ENCODE measurements at places on chromosomes 3 and 15. TPM values are rescaled to one million over a fixed set of nuclear protein-coding genes. Genes with fewer than 3 reads are reported as not detected.

- no peak for DNase-seq
Measured at GRCh38 chr3:126488185-126488584, 12.5 kb upstream of the ZXDC start.

DNA sequence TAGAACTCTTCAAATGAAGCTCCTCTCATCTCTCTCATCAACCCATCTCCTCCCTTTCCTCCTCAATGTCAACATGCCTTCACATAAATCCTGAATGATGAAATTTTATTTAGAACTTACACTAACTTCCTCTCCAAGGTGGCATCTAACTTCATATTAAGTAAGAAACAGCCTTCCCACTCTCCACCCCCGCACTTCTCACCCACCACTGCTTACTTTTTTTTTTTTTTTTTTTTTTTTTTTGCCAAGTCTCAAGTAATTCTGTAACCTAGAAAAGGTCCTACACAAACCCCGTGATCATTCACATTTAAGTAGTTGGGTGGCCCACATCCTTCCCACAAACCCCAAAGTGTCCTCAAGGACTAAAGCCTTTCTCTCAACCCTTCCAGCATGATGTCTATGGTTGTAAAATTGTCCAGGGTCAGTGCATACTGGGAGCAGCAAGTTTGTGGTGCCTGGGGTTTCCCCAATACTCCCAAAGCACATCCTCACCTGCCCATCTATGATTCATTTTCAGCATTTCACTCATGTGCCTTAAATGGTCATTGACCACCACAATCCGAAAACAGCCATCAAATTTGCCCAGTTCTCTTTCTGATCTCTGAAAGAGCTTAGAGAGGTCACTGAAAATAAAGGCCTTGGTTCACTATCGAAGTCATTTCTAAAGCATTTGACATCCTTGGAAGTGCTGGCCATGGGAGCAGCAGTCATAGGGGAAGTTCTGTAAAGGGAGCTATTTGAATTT lies 47.2 kb downstream of the CD86 start:
- no peak for DNase-seq

DNA sequence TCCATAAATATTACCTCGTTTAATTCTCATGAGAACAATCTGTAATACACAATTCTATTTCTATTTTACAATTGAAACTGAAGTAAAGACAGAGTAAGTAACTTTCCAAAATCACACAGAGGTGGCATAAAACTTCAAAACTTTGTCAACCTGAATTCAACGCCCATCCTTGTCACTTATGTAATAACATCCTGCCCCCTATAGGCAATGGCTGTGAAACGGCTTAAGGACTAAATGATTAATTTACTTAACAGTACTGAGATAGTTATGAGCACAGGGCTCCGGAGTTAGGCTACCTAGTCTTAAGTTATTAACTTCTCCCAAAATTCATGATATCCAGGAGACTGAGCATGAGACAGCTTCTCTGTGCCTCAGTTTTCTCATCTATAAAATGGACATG lies 293.1 kb upstream of the CHRM5 start:
- no peak for DNase-seq

DNA sequence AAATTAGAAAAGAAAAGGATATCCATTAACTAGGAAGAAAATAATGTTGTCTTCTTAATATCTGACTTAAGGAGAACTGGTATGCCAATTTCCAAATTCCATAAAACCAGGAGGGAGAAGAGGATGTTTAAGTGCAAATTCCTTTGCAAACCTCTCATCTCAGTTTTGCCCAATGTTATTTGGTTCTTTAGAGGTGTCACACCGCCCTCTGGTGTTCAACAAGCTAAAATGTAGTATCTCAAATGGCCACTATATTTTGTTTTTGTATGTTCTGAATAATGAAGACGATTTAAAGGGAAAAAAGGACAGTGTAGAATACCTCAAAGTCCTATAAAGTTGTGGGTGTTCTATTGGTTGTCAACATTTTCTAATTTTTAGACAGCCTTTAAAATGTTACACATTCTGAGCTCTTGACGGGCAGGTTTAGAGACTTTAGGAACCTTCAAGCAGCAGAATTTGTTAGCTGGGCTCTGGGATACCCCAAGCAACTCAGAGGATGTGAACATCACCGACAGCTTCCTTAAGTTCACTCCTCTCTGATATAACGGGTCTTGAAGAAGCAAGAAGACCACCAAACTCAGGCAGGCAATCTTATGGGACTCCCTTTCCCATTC lies 458.3 kb downstream of the MFSD1 start:
- DNase-seq = peak; percentile 72

Gene AHSG
- total RNA-seq = not detected

Gene TRPC1
- 56.0 TPM for total RNA-seq

GRCh38 chr15:52006702-52007340 lies 12.2 kb upstream of the MAPK6 start:
- DNase-seq = no peak

- DNase-seq = no peak
Measured at GRCh38 chr15:67300266-67301025, 45.9 kb downstream of the IQCH start.

- DNase-seq = no peak
Measured at GRCh38 chr3:4501437-4501836, 8.3 kb downstream of the ITPR1 start.

Gene FBXO40
- not detected for total RNA-seq

Gene SLC6A11
- not detected for total RNA-seq

Gene TGM4
- total RNA-seq = not detected

- DNase-seq = no peak
Measured at GRCh38 chr3:125221831-125222230, 9.3 kb upstream of the SLC12A8 start.

- no peak for DNase-seq
Measured at GRCh38 chr3:122893754-122894668, 99.1 kb downstream of the SLC49A4 start.

GRCh38 chr15:100879464-100880138 lies at the start of gene ALDH1A3:
Gene ALDH1A3 (plus strand): TSS chr15:100879831. CDS start chr15:100879908, 77 bp downstream.
- DNase-seq = no peak

GRCh38 chr15:40322531-40323238 lies 807 bp upstream of the INAFM2 start:
- peak; percentile 63 for DNase-seq

GRCh38 chr3:151798466-151798865 lies 15.4 kb upstream of the AADAC start:
- no peak for DNase-seq

GRCh38 chr15:86855307-86856291 lies 775.9 kb downstream of the AGBL1 start:
- peak; percentile 8 for DNase-seq

DNA sequence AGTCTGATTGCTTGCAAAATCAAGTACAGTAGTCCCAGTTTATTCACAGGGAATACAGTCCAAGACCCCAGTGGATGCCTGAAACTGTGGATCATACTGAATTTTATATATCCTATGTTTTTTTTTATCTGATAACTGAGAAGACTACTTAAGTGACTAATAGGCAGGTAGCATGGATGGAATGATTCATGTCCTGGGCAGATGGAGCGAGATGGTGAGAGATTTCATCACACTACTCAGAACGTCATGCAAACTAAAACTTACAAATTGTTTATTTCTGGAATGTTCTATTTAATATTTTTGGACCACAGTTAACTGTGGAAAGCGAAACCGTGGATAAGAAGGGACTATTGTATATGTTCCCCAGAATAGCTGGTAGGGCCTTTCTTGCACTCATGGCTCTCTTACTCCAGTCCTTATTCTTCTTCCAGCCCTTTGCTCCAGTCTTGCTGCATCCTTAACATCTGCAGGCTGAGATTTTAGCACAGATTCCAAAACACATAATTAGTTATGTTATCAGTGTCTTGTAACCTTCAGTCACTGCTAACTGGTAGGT lies 290.0 kb downstream of the ADAMTSL3 start:
- DNase-seq = no peak

GRCh38 chr15:64903326-64903950 lies 8.3 kb upstream of the ANKDD1A start:
- no peak for DNase-seq

DNA sequence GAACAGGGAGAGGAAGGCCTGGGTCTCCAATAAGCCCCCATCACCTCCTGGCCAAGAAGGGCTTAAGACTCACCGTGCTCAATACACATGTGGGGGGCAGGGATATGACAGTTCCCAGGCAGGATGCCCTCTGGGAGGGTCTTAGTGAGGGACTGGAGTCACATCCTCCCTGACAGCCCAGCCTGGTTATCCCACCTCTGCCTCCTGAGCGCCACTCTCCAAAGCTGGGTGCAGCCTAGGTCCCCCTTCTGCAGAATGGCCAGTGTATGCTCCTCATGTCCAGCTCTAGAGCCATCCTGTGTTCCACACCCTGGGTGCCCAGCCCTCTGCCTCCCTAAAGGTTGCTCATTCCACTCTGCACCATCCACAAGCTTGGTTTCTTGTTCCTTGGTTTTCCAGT lies 1.2 kb upstream of the SHISA5 start:
- no peak for DNase-seq

- no peak for DNase-seq
Measured at GRCh38 chr3:153045150-153045549, 116.9 kb upstream of the RAP2B start.

DNA sequence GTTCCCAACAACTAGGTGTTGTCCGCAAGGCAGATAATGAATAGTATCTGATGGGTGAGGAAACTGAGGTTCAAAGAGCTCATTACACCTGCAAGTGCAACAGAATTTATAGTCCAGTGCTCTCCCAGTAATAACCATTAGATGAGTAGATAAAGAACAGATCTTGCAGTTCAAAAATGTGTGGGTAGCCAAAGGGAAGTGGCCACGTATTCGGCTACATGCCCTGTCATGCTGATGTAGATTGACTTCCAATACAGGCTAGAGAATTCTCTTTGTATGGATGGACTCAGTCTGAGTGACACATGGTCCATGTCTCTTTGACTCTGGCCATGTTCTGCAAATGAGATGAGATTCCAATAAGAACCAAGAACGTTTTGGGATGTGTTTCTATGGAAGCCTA lies 187.9 kb upstream of the LPP start:
- no peak for DNase-seq

Gene RIOX2
- total RNA-seq = 32.3 TPM

DNA sequence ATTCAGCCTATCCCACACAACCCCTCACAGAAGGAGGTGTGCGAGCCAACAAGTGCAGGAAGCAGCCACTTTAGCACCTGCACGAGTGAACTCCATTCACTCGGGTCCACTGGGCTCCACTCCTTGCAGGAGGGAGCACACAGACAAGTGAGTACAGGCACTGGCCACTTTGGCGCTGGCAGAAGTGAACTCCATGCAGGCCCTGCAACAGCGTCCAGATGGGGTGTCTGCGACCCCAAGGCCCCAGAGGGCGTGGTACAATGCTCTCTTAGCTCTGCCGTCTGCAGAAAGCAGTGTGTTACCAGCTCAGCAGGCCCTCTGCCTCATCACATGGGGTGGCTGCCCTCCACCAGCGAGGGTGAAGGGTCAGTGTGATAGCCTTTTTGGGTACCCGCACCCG lies 388.0 kb upstream of the CNTN4 start:
- no peak for DNase-seq

Gene CHRNA7
- 1.3 TPM for total RNA-seq

Gene LRRK1
- total RNA-seq = not detected

Gene DZIP1L
- 17.8 TPM for total RNA-seq

- no peak for DNase-seq
Measured at GRCh38 chr3:59101231-59101736, 51.5 kb upstream of the CFAP20DC start.

Gene TICRR
- total RNA-seq = 3.4 TPM

- DNase-seq = peak; percentile 41
Measured at GRCh38 chr15:32657198-32657883, 15.8 kb downstream of the SCG5 start.

Gene ADCY5
- 5.5 TPM for total RNA-seq

DNA sequence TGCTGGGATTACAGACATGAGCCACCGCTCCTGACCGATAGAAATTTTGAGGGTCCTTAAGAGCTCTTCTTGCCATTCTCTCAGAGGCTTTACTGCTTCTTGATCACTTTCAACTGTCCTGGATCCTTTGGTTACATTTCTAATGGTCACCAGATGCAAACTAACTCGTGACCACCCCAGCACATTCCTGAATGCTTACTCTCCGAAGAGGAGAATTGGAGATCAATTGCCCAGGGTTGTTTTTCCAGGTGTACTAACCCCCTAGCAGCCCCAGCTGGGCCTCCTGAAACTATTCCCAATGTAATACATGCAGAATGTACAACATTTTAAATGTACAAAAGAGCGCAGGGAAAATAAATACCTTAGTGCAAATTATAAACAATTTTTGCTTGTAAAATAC lies 65.1 kb upstream of the TBL1XR1 start:
- no peak for DNase-seq

Gene COL7A1
- 0.34 TPM for total RNA-seq

- no peak for DNase-seq
Measured at GRCh38 chr3:66348704-66349103, 127.9 kb downstream of the SLC25A26 start.

Gene STAB1
- total RNA-seq = not detected

Gene SCAANT1
- total RNA-seq = not detected

- no peak for DNase-seq
Measured at GRCh38 chr3:141335531-141336061, 32.7 kb upstream of the ZBTB38 start.

- no peak for DNase-seq
Measured at GRCh38 chr15:91981821-91982800, 128.6 kb downstream of the SLCO3A1 start.

- no peak for DNase-seq
Measured at GRCh38 chr3:167808910-167809309, 73.4 kb downstream of the SERPINI1 start.

DNA sequence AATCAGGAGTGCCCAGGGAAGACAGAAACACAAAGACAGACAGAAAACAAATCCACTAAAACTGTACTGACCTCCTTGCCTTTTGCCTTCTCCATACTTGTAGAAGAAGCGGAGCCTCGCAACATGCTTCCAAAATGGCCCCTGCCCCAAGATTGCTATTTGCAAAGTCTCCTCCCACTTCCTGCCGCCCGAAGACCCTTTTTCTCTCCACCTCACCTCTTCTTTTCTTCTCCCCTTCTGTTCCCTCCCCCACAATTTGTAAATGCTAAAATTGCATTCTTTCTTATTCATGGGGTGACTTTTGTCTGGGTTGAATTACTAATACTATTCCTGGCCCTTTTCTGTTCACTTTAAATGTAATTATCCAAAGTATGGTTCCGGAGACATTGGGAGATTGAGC lies at the start of gene DPPA4:
TSS of gene DPPA4 (minus strand) at position 154 of the 400 bp plus-strand sequence. CDS start at position 125, 29 bp downstream.
- DNase-seq = no peak

DNA sequence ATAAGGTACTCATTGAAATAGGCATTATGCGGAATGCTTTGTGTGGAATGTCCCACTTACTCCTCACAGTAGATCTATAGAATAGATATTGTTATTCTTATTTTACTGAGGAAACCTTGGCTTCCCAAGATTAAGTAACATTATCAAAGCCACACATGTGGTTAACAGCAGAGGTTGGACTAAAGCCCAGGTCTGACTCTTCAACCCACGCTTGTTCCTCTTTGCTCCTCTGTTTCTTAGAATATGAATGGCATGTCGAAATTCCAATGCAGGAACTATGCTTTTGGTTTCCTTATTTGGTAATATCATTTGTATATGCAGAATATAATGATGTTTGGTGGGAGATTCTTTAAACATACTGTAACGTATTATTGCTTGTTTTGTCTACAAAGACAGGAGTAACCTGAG lies 818.8 kb upstream of the LMCD1 start:
- DNase-seq = no peak

- DNase-seq = no peak
Measured at GRCh38 chr15:58462547-58462946, 30.8 kb downstream of the LIPC start.

Gene TM4SF18
- 13.4 TPM for total RNA-seq

Gene XCR1
- total RNA-seq = not detected

Gene MESP1
- not detected for total RNA-seq
